ENCODE measurements at places on chromosomes 13 and 19.

DNA sequence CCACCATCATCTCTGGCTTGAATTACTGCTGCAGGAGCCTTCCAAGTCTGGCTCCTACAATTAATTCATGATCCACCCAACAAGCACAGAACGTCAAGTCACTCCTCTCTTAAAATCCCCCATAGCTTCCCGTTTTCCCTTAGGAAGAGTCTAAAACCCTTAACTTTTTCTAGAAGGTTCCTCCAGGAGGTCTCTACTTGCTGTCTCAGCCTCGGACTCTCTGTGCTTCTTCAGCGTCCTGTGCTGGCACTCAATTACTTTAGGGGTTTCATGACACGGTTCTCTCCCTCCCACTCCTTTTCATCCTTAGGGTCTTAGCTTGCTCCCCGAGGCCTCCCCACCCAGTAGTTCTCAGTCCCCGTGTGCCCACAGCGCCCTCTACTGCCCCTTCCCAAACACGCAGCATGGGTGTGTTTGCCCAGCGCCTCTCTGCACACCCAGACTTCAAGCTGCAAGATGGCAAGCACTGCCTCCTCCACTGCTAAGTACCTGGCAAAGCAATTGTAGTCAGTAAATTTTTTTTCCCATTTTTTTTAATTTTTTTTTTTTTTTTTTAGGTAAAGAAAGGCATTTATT is 25.8 kb upstream of the MAP3K10 start:
- DNase-seq = no peak

DNA sequence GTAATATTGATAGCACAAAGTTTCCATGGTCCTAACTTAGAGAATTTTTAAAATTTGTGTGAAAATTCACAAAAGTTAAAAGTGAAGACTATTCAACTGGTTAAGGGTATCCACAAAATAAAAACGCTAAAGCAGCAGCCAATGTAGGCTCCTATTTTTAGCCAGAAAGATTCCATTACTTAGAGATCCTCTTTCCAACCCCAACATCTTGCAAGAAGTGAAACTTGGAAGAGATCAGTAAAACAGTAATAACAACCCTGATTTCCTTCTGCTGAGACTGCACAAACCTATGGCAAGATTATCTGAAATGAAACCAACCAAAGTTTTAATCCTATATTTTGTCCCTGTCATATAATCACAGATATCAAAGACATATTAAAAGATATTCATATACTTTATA is 8.5 kb downstream of the TBC1D4 start:
- no peak for DNase-seq

DNA sequence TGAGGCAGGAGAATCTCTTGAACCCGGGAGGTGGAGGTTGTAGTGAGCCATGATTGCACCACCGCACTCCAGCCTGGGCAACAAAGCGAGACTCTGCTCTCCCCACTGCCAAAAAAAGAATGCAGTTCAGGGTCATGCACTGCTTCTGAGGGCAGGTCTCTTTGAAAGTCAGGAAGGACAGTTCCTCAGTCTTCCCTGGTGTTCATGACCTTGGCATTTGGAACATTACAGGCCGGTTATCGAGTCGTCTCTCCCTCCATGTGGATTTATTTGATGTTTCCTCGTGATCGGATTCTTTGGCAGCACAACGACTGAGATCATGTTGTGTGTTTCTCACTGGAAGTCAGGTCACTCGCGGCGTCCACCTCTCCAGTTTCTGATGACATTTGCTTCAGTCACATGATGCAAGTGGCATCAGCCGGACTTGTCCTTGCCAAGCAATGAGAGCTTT is 17.2 kb downstream of the FGF21 start:
- DNase-seq = no peak

DNA sequence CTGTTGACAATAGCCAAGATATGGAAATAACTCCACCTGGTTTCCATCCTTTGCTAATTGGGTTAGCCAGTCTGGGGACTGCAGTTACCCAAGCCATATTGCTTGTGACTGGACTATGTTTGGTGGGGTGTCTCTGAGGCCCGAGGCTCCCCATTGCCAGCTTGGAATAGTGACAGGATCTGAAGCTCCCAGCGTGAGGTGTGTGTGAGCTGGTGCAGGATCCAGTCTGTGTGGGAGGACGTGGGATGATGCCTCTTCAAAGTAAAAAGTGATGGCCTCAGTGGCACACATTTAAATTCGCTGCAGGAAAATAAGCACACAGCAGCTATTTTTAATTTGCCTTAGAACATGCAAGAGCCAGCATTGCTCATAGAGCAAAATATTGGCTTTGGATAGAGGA is 75.0 kb downstream of the TEX26 start:
- DNase-seq = no peak

DNA sequence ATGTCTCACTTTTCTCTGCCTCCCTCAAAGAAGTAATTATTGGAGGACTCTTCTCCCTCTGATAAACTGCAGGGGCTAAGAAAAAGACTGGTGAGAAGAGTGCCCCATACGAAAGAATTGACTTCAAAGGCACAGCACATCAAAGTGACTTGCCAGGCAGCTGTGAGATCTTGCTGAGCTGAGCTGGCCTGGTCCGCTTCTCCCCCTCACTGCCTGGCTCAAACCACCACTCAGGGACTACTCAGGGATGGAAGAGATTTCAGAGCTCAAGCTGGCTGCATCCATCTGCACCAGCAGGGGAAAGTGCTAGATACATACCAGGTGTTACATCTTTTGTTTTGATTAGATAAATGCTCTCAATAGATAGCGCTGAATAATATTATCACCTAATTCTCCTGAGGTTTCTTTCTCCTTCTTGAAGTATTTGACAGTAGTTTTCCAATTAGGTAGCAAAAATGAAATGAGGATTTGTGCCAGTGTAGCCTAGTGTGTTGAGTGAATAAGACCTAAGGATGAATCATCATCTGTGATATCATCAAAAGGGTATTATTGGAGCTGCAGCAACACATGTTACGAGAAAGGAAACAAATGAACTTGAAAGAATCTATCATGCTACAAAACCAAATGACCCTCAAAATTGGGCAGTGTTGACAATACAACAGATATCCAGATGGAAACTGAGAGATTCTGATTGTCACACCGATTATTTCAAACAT is 379.8 kb downstream of the TBC1D4 start:
- DNase-seq = no peak

GRCh38 chr13:57302604-57303003 is 135.6 kb downstream of the PRR20E start:
- no peak for DNase-seq
